ENCODE measurements at places on chromosomes 12 and 14.

DNA sequence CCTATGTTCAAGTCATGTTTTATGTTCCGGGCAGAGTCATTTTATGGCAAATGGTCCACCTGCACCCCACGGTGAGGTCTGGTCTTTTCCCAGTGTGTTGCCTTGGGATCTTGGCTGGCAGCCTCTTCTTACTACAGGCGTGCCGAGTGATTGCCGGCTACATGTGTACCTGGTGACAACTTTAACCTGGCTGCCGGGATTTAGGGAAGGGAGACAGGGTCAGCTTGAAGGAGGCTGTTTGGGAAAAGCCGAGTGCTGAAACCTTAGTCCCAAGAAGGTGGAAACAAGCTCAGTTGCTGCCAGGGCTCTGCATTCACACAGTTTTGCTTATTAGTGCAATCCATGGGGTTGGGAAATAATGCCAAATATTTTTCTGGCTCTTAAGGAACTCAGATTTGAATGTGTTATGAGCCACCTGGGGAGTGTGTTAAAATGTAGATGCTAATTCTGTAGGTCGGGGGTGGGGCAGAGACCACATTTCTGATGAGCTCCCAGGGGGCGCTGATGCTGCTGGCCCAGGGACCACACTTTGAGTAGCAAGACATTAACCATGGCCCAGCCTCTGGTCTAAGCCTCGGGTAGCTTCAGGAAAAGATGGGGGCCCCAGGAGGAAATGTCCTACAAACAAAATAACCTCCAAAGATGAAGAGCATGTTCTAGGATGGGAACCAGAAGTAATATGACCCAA is 179.6 kb downstream of the TBX5 start:
- no peak overlapping the region for H3K4me3 ChIP-seq
- H3K27ac ChIP-seq, result no peak overlapping the region
- H3K27me3 ChIP-seq, result no peaks in the 10 kb centered on the region
- H3K4me1 ChIP-seq, result no peaks in the 10 kb centered on the region

DNA sequence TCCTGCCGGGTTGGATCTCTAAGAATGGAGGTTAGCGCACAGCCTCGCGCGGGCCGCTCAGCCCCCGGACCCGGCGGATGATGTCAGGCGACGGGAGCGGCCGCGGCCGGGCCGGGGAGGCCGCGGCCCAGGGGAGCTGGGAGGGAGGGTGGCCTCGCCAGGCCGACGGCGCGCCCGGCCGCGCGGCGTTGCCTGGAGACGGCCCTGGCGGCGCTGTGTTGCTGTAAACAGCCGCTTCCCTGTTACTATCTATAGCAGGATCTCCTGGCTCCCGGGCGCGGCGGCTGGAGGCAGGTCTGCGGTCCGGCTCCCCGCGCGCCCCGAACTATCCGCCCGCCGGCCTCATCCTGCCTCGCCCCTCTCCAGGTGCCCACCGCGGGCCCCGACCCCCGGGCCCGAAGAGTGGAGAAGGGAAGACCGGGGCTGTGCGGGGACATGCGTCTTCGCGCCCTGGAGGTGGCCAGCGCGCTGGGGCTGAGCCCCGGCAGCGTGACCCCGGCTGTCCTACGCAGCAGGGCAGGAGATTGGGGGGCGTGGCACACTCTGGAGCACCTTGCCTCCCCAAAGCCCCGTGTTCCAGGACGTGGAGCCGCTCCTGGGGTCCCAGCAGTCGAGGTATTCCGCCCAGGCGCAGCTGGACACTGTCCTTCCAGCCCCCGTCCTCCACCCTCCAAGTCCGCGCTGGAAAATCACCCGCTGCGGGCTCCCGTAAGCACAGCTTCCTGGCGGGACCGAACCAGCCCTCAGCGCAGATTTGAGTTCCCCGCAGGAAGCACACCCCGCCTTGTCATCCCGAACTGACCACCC is 1.4 kb upstream of the FOS start:
- H3K36me3 ChIP-seq, result peaks cover 21% of the 10 kb centered on the region
- H3K27me3 ChIP-seq, result no peaks in the 10 kb centered on the region
- peaks cover 45% of the 10 kb centered on the region for H3K4me1 ChIP-seq
- peak overlapping the region; percentile 100 for H3K27ac ChIP-seq

DNA sequence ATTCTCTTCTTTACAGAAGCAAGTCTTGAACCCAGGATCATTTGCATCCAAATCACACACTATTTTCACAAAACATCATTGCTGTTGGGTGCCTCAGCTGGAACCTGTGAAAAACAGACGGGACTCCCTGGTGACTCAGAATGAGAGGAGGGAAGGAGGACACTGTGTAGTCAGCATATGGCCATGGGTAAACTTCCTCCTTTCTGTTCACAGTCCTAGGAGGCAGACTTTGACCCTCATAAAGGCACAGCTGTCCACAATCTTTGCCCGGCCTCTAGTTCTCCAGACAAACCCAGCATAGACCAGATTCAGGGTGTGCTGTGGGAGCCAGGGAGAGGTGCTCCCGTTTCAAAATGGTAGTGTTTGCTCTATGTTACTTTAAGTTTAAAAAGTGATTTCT is 62.0 kb downstream of the DYRK2 start:
- H3K4me3 ChIP-seq, result no peak overlapping the region
- H3K27ac ChIP-seq, result no peak overlapping the region
- DNase-seq, result no peak
- no peaks in the 10 kb centered on the region for H3K36me3 ChIP-seq

GRCh38 chr12:61870658-61871484 is 389.3 kb upstream of the USP15 start:
- H3K4me1 ChIP-seq, result no peaks in the 10 kb centered on the region
- no peaks in the 10 kb centered on the region for H3K27me3 ChIP-seq
- H3K4me3 ChIP-seq, result no peak overlapping the region
- H3K27ac ChIP-seq, result no peak overlapping the region
- DNase-seq, result no peak
- H3K36me3 ChIP-seq, result no peaks in the 10 kb centered on the region

DNA sequence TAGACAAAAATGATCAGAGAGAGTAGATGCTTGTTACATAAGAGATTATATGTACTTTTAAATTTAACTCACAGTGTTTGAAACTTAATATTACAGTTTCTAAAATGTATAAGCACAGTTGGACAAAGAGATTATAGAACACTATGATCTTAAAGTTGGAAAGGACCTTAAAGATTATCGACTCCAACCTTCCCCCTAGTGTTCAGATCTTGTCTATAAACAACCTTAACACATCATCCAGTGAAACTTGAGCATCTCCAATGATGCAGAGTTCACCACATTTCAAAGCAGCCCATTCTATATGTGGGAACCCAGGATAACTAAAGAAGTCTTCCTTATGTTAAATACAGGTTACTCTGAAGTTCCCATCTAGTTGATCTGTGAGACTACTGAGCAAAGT is 480.8 kb downstream of the RMST start:
- peaks cover under 1% of the 10 kb centered on the region for H3K4me1 ChIP-seq
- DNase-seq, result no peak
- no peak overlapping the region for H3K4me3 ChIP-seq
- no peak overlapping the region for H3K27ac ChIP-seq
- H3K36me3 ChIP-seq, result no peaks in the 10 kb centered on the region

DNA sequence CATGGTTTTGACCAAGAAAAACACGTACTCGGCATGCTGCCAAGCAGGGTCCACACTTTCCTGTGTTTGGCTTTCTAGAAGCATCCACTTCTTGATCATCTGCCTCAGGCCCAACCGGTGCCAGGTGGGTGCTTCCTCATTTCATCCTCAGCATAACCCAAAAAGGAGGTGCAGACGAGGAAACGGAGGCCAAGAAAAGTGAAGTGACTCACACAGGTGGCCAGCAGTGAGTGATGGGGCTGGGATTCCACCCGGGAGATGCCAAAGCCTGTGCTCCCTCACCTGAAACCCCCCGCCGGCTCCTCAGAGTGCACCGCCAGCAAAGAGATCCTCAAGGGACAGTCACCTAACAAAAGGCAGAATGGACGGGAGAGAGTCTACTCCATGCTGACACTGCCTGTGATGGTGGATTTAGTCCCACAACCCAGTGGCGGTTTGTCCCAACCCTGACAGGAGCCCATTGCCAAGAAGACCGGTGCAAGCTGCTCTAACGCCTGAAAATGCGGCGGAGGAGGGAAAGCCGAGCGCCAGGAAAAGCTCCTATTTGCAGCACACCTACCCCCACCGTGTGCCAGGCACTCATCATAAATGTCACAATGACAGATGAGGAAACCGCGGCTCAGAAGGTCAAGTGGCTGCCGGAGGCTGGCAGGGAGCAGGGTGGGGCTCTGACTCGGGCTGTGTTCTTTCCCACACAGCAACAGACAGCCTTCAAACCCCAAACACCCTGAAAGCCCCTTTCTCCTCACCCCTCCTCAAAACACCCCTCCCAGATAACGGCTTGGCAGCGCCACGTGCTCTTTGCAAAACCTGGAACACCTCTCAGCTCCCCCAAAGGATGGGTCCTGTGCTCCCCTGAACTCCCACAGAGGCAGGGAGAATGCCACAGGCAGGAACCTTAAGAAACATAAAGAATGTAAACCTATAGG is 18.8 kb downstream of the BCL11B start:
- H3K27me3 ChIP-seq, result peaks cover 67% of the 10 kb centered on the region
- H3K4me3 ChIP-seq, result no peak overlapping the region
- no peaks in the 10 kb centered on the region for H3K36me3 ChIP-seq
- DNase-seq, result peak; percentile 48

- no peaks in the 10 kb centered on the region for H3K36me3 ChIP-seq
- DNase-seq, result no peak
- no peak overlapping the region for H3K27ac ChIP-seq
- H3K4me1 ChIP-seq, result no peaks in the 10 kb centered on the region
Observed at GRCh38 chr14:22794551-22794951, 20.7 kb downstream of the SLC7A7 start.

DNA sequence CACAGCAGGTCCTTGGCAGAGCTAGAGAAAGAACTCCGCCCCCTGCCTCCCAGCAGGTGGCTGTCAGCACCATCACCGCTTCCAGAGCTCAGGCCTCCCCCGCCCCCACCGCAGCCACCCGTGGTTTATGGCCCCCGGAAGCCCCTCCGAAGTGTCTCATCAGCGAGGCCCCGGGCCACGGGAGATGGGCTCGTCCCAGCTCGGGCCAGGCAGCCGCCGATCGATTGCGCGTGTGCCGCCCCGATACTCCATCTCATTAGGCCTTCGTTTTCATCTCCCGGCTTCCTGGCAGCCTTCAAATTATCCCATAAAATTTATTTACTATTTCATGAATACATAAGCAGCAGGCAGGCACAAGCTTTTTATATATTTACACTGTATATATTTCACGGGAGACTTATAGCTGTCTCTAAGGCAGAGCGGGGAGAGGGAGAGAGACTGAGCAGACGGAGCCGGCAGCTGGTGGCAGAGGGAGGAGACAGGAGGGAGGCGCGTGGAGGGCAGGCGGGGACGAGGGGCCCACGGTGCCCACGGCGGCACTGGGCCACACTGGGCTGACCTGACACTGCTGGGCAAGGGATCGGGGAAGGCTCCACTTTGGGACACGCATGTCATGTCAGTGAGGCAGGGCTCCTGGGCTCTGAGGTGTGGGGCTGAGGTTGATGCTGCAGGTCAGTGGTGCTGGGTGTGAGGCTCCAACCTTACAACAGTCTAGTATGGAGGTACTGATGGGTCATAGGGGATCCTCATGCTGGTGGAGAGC is 241.2 kb downstream of the RBM19 start:
- no peak for DNase-seq
- no peaks in the 10 kb centered on the region for H3K4me1 ChIP-seq
- H3K27ac ChIP-seq, result no peak overlapping the region
- no peak overlapping the region for H3K4me3 ChIP-seq
- H3K36me3 ChIP-seq, result no peaks in the 10 kb centered on the region

- no peaks in the 10 kb centered on the region for H3K27me3 ChIP-seq
- H3K4me1 ChIP-seq, result no peaks in the 10 kb centered on the region
- H3K36me3 ChIP-seq, result no peaks in the 10 kb centered on the region
- no peak for DNase-seq
Observed at GRCh38 chr14:33527023-33527634, 423.7 kb downstream of the EGLN3 start.
